ENCODE measurements at places on chromosomes 11 and 22.

- no peak for DNase-seq
Observed at GRCh38 chr11:100753172-100753543, 66.1 kb downstream of the ARHGAP42 start.

DNA sequence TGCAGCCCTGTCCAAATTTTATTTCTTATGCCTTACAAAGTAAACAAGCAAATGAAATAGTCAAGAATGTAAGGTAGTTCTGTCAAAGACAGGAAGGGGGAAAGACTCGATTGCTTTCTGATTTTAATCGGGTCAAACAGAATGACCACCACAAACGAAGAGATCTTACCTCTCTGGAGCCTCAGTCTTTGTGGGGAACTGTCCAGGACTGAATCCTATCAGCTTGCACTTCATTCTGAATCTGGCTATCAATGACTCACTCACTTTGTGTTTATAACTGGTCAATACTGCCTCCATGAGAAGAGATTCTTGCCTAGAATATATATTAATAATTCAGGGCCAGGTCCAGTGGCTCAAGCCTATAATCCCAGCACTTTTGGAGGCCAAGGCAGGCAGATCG, 17.2 kb downstream of the MSANTD2 start:
- no peak for DNase-seq

GRCh38 chr11:80320226-80320625, 879.4 kb upstream of the TENM4 start:
- no peak for DNase-seq

DNA sequence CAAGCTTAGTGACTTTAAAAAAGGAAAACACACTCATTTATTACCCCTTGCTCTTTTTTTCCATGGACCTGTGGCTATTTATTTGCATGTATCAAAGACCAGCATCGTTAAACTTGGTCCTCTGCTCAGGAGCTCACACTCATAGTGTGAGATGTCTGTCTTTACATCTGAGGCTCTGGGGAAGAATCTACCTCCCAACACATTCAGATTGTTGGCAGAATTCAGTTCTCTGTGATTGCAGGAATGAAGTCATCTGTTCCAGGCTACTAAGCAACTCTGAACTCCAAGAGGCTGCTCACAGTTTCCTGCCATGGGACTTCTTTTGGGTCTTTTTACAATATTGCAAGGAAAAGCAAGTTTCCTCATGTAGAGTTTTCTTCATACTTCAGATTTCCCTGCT, 138.8 kb downstream of the LRRC4C start:
- no peak for DNase-seq

GRCh38 chr11:115616971-115617370, 112.8 kb upstream of the CADM1 start:
- no peak for DNase-seq

- DNase-seq, result no peak
Observed at GRCh38 chr11:92057849-92058442, 166.7 kb upstream of the FAT3 start.

- no peak for DNase-seq
Observed at GRCh38 chr11:66343176-66343575, 1.7 kb downstream of the BRMS1 start.
